NCI-H1092 (cell line): ENCODE measurements at places on chromosomes 16 and 17.

DNA sequence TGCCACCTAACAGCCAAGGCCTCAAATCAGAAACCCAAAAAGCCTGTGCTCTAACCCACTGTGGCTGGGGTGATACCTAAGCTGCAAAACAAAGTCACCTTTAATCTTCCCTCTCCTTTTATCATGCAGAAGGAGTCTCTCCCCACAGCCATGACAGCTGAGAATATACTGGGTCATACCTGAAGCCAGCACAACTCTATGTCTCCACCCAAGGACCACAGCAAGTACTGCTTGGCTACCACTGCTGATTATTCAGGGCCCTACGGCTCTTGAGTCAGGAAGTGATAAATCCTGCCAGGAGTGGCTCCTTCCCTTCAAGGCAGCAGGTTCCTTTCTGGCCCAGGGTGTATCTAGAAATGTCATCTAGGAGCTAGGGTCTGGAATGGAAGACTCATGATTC is 151.5 kb upstream of the TOM1L1 start:
- DNase-seq = no peak

DNA sequence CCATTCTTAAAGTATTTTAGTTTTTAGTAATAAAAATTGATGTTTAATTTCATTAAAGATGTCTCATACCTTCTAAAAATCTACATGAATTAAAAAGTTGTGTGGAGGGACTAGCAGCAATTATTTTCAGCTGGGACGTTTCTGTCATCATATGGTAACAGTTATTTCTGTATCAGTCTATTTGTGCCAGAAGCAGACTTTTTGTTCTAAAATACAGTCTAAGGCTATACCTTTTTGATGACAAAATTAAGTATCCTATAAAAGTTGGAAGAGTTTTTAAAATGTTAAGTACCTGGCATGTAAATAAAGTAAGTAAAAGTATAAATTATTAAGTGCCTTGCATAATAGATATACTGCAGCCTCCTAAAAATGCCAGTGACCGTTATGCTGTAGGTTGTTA is 5.9 kb downstream of the TAOK1 start:
- DNase-seq = no peak

- DNase-seq = no peak
These were observed 171.8 kb downstream of the WSCD1 start for GRCh38 chr17:6241996-6242395.

DNA sequence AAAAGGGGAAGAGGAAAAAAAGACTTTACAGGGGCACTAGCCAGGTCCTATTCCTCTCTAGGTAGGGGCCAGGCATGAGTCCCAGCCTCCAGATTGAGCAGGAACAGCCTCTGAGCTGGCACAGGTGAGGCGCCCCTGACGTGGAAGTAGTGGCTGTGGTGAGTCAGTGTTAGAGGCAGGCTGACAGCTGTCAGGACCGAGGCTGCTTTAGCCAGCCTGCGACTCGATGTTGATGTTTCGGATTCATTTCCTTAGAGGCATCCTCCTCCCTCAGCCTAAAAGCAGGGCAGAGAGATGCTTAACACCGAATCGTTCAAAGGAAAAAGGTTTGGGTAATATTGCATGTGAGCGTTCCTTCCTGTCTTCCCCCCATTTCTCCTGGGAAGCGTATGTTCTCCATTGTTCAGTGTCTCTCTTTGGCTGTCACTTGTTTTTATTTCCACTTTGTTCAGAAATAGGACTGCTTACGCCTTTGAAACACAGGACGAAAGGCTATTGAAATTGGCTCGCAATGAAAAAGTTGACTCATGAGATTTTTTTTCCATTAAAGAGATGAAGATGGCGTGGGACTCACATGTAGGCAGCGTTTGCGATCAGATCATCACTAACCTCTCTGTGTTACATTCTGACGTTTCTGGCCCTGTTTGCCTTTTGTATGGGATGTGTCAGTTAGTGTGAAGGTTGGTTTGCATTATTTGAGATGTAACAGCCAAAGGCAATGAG is 1.3 kb downstream of the KIAA0513 start:
- DNase-seq = no peak

DNA sequence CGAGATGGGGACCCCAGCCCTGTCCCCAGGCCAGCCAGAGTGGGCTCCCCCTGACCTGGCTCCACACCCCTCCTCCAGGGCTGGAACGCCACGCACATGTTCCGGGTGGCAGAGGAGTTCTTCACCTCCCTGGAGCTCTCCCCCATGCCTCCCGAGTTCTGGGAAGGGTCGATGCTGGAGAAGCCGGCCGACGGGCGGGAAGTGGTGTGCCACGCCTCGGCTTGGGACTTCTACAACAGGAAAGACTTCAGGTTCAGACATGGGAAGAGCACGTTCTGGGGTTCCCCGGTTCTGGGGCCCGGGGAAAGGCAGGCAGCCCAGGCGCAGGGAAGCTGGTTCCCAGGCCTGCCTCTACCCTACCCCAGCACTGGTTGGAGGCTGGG is 4.6 kb downstream of the ACE start:
- DNase-seq = no peak

- DNase-seq = no peak
These were observed 72.2 kb downstream of the HS3ST3B1 start for GRCh38 chr17:14372905-14373613.

DNA sequence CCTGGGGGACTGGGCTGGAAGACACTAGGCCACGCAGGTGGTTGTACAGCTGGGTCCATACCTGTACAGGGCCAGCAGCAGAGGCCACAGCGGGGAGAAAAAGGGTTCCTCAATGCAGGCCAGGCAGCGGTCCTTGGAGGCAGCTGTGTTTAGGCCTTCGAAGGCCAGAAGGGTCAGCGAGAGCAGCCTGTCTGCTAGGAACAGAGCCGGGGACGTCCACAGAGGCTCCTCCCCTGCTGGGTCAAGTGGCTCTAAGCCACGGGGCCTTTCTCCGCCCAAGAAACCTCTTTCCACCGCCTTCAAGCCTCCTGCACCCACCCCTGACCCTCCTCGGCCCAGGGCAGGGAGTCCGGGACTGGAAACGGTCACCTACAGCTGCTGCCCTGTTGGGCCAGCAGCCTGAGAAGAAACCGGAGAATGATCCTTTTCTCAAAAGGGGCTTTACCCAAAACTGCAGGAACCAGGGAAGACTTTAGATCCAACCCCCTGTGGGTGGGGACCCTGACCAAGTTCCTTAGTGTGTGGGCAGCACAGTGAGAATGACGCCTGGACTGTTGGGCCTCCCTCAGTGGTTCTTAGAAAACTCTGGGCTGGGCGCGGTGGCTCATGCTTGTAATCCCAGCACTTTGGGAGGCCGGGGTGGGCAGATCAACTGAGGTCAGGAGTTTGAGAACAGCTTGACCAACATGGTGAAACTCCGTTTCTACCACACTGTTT is 8.4 kb upstream of the SPATA2L start:
- DNase-seq = no peak

DNA sequence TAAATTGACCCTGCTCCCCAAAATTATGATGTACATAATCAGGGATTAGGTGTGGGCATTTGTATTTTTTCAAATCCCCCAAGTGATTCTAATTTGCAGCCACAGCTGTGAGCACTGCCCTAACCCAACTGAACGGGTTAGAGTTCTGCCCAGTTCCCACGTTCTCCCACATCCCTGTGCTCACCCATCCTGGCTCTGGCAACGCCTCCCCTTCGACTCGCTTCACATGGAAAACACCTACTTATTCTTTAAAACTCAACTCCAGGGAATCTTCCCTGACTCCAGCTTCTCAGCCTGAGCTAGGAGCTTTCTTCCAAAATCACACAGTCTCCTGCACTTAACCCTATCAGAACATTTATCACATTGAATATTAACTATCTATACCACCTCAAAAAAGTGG is 17.6 kb upstream of the C16orf82 start:
- DNase-seq = no peak

DNA sequence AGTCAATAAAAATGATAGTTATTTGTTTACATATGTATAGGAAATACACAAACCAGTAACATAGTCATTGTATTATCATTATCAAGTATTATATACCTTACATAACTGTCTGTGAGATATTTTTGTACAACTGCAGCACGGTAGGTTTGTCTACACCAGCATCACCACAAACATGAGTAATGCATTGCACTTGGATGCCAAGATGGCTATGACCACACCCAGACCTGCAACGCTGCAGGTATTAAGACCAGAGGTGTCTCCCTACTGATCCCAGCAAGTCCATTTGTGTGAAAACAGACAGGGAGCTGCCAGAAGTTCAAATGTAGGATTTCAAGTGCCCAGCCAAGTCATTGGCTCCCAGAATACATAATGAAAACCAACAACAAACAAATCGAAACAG is 34.2 kb upstream of the NOS2 start:
- DNase-seq = no peak

GRCh38 chr16:19886073-19886941 is 1.7 kb upstream of the GPRC5B start:
- peak; percentile 52 for DNase-seq

DNA sequence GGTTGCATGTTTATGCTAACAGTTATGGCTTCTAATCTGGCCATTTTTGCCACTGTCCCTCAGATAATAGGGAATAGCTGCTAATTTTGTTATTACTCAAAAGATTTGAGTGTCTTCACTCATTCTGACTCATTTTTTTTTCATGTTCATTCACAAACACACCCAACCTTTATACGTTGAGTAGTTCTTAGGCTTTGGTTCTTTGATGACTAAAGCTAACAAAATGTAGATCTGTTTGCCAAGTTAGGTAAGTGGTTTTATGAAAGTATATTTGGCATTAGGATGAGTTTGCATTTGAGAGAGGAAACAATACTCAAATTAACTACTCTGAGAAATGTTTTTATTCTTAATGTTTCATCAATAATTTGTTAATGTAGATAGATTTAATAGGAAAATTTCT is 3.6 kb downstream of the MAP2K4 start:
- DNase-seq = no peak

DNA sequence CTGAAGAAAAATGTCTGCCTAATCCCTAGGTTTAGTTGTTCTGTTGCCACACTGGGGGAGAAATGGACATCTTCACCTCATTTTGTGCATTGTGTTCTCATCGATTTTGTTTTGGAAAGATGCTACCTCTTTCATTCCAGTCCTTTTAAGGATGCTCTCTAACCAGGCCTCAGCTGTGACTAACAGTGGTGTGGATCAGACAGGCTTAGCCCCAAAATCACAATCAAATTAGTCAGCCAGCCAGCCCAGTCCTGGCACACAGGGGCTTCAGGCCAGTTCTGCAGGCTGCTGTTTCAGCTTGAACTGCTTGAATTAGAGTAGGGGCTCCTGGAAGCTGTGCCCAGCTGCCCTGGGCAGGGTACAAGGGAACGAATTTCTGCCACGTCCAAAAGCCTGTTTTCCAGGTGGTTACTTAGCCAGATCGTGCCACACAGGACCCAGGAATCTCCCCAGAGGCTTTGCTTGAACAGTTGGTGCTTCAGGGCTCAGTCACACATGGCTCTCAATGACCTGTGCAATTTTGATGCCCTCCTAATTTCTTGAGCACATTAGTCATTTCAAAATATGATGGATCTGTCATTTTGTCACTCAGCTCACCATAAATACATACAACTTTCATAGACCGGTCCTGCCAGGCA is 60.7 kb downstream of the CLEC16A start:
- DNase-seq = no peak

GRCh38 chr16:12395268-12395667 is 408.4 kb downstream of the CPPED1 start:
- no peak for DNase-seq

GRCh38 chr17:67829331-67829730 is 4.0 kb downstream of the BPTF start:
- DNase-seq = no peak

DNA sequence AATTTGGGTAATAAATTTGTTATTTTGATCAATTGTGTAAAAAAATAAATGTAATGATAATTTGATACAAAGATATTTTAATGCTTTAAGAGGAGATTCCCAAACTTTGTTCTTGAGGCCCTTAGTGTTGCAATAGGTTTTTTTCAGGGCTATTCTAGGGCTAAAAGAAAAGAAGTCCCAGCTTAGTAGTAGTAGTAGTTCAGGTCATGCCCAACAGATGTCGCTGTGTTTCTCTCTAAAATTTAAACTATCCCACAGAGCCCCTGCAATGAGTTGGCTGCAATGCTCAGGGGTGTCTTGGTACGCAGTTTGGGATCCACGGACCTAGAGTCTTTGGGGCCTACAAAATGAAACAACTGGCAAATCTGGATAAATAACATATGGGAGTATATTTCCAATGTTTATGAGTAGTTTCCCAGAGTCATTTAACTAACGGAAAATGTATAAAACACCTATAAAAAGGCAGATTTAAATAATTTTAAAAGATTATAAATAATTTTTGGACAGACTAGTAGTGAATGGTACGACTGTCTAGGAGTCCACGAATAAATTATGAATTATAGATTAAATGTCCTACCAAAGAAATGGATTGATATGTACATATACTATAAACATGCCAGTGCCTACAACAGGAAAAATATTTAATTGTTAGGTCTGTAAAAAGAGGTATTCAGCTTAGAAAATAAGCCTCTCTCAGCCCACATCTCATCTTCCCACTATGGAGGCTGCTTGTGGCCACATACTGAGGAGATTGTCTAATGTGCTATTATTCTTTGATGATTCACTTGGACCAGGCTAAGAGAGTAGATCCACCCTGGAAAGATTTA is 228.5 kb upstream of the PMFBP1 start:
- DNase-seq = peak; percentile 31

GRCh38 chr17:76405967-76406647 is 21.7 kb downstream of the SPHK1 start:
- peak; percentile 88 for DNase-seq

DNA sequence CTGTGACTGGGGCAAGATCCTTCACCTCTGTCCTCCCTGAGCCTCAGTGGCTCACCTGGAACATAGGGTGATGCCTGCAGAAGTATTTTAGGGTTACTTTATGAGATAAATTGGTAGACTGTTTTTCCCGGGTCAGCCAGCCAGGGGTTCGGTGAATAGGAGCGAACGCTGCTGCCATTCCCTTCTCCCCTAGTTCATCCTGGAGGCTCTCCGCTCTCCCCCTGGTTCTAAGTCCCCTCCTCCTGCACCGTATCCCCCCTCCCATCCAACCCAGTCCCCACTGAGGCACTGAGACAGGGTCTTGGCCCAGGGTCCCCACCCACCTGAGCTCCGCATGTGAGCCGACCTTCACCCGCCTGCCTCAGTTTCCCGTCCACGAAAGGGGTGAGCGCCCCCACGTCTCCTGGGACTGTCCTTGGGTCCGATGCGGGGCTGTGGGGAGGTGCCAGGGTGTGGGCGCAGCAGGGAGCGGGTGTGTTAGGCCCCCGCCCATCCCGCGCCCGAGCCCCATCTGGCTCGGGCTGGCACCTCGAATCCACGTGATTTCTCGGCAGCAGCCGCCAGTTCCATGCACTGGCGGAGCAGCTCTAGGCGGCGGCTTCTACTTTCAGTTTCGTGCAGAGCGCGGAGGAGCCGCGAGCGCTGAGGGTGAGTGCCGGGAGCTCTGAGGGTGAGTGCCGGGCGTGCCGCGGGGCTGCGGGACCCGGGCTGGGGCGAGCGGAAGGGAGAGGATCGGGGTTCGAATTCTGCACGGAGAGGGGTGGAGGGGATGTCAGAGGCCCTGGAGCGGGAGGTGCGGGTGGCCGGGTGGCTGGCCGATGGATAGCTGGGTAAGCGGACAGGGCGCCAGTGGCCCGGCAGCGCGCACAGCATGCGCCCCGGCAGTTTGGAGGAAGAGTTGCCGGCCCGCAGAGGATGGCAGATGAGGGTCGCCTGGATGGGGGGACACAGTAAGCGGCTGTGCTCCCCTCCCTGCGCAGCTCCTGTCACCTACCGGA is at the start of gene NLRC5:
Gene NLRC5 (plus strand): TSS at position 610 of the 998 bp plus-strand sequence. CDS start 31,156 bp downstream, outside the sequence.
- peak; percentile 18 for DNase-seq
